Stimulated activated CD4-positive, alpha-beta T cell treated with anti-CD3 and anti-CD28 coated beads, Interleukin-1b, Interleukin-23, amount 100 ng/mL, for 1 hour (primary cell): ENCODE measurements at places on chromosomes 5 and 9.

DNA sequence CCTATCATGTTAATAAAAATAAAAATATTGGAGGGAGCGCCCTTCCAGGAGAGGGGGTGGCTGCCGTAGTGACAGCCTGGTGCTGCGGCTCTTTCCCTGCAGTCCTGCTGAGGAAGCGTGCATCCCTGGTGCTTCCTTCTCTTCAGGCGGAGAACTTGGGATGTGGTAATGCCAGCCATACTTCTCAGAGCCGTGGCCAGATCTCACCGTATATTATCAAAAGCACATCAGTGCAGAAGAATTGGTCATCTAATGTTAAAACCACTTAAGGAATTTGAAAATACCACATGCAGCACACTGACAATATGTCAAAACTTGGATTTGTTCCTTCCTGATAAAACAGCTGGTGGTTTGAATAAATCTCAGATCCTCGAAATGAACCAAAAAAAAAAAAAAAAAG, 17.7 kb downstream of the C9orf40 start:
- no peak for DNase-seq

DNA sequence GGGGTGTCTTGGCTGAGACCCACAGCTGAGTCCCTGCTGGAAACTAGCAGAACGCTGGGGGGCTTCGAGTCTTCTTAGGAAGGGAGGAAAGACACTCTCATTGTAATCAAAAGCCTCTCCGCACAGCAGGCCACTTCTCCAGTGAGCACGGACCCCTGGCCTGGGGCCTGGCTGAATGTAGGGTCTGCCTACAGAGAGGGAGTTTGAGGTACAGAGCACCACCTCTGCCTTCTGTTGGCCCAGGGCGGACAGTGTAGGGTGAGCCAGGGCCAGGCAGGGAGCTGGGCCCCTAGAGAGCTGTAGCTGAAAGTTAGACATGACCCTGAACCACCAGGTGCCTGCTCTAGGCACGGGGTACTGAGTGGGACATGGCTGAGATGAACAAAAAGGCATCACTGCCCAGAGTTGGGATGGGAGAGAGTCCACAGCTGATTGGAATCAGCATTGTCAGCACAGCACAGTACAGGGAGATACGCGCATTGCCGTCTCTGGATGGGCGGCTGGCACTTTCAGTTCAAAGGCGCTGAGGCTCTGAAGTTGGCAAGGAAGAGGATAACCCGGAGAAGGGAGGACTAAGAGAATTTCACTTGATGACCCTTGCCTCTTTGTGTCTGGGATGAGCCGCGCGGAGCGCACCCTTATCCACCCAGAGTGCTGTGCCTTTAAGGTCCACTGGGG, 363 bp upstream of the SLC25A48 start:
- no peak for DNase-seq

DNA sequence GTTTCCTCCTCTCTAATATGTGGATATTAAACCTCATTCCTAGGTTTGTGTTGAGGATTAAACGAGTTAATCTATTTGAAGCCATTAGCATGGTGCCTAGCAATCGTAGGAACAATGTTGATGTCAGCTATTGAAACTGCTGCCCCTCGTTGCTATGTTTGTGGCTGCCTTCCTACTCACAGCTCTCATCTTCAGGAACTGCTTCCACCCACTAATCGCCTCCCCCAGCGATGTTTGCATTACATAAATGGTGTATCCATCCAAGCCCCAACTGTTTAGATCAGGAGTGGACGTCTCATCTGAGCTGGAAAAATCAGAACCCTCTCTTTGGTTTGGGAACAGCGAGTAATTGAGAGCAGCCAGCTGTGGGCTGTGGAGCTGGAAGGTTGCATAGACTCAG, 416.6 kb downstream of the ARHGEF28 start:
- no peak for DNase-seq

DNA sequence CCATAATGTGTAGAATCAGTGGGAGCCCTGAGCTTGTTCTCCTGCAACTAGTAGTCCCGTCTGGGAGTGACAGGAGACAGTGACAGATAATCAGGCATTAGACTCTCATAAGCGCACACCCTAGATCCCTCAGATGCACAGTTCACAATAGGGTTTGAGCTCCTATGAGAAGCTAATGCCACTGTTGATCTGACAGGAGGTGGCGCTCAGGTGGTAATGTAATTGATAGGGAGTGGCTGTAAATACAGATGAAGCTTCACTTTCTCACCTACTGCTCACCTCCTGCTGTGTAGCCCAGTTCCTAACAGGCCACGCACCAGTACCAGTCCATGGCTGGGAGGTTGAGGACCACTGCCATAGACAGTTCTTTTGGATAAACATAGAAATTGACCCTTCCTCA, 188.7 kb downstream of the ROR2 start:
- DNase-seq, result no peak

GRCh38 chr9:21754741-21755140, 47.7 kb upstream of the MTAP start:
- no peak for DNase-seq

- no peak for DNase-seq
Measured at GRCh38 chr5:157177953-157178352, 2.7 kb upstream of the ITK start.

GRCh38 chr5:164555809-164556208, 1050.4 kb downstream of the MAT2B start:
- no peak for DNase-seq

- no peak for DNase-seq
Measured at GRCh38 chr5:142803428-142804125, 33.4 kb downstream of the ARHGAP26 start.

- DNase-seq, result no peak
Measured at GRCh38 chr5:165175041-165175440, 1669.6 kb downstream of the MAT2B start.

- no peak for DNase-seq
Measured at GRCh38 chr5:54577528-54577927, 60.0 kb downstream of the SNX18 start.

- no peak for DNase-seq
Measured at GRCh38 chr5:13985731-13986418, 41.4 kb upstream of the DNAH5 start.
